ENCODE measurements at places on chromosomes 7 and 10. TPM values are rescaled to one million over a fixed set of nuclear protein-coding genes. Genes with fewer than 3 reads are reported as not detected.

DNA sequence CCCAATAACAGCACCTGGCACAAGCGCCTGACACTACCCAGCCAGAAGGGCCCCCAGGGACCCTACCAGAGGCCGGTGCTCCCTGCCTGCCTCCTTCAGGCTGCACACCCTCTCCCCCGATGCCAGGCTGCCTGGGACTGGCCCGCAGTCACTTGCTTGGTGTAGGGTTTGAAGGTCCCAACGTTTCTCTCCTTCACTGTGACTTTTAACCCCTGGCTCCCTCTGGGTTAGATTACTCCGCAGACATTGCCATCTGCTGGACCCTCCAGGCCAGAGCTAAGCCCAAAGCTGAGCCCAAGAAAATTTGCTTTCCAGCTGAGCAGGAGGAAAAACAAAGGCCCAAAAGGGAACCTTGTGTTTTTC lies 6.9 kb downstream of the CDHR1 start:
- peaks cover 63% of the 10 kb centered on the region for H3K27me3 ChIP-seq
- H3K4me3 ChIP-seq, result no peak overlapping the region
- no peak overlapping the region for H3K27ac ChIP-seq
- H3K36me3 ChIP-seq, result no peaks in the 10 kb centered on the region
- DNase-seq, result no peak

The CYP2C19 gene
- total RNA-seq, result not detected

DNA sequence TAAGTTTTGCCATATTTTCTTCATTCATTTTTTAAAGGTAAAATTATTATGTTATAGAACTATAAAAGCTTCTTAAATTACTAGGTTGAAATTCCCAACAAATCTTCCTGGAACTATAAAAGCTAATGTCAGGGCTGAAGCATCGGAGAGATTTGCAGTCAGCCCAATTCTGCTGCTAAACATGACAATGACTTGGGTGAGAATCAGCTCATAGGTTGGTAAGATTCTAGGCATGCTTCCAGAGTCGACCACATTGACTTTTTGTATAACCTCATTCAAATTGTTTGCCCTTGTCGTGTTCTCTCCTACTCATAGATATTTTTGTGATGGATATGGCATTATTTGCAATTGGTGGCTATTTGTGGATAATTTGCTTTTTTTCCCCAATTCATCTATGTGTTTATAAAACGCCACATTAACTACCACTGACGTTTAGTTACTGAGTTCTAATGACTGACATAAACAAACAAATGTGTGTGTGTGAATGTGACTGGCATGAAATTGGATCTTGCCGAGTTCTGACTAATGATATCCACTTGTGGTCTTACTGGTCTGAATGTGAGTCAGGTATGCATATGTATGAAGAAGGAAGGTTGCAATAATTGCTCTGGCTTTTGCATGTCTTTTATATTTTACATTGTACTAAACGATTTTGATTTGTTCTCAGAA lies 579.8 kb downstream of the PARD3 start:
- no peaks in the 10 kb centered on the region for H3K36me3 ChIP-seq
- no peak overlapping the region for H3K27ac ChIP-seq
- peaks cover 20% of the 10 kb centered on the region for H3K4me1 ChIP-seq
- H3K4me3 ChIP-seq, result no peak overlapping the region
- H3K27me3 ChIP-seq, result no peaks in the 10 kb centered on the region

GRCh38 chr10:79479283-79479909 lies 32.9 kb upstream of the EIF5AL1 start:
- H3K27me3 ChIP-seq, result no peaks in the 10 kb centered on the region
- no peak overlapping the region for H3K27ac ChIP-seq
- H3K4me3 ChIP-seq, result no peak overlapping the region
- H3K36me3 ChIP-seq, result no peaks in the 10 kb centered on the region
- DNase-seq, result no peak

The INSYN2A gene
- total RNA-seq, result not detected

GRCh38 chr7:46723742-46724141 lies 802.7 kb upstream of the IGFBP3 start:
- H3K27me3 ChIP-seq, result no peaks in the 10 kb centered on the region
- no peaks in the 10 kb centered on the region for H3K36me3 ChIP-seq
- no peak for DNase-seq
- H3K4me1 ChIP-seq, result no peaks in the 10 kb centered on the region
- no peak overlapping the region for H3K4me3 ChIP-seq
- no peak overlapping the region for H3K27ac ChIP-seq

DNA sequence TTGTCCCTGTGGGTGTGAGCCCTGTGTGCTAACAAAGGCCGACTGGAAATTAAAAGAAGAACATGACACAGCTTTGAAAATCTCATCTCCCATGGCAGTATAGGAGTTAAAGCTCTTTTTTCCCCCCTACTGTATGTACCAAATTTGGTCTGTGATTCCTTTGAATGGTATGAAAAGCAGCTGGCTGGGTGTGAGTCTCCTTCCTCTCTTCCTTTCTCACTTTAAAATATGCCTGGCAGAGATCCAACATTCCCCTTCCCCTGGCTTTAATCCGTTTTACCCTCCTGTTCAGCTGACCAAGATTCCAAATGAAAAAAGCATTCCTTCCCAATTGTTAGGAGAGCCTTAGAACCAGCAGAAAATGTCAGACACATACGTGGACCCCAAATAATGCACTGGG lies 225.0 kb upstream of the CELF2 start:
- no peaks in the 10 kb centered on the region for H3K36me3 ChIP-seq
- DNase-seq, result no peak
- H3K4me3 ChIP-seq, result no peak overlapping the region
- peak overlapping the region; percentile 6 for H3K27ac ChIP-seq
- peaks cover 40% of the 10 kb centered on the region for H3K4me1 ChIP-seq

Data from left ventricle myocardium inferior (tissue), 1 donor.